ENCODE measurements at places on chromosomes 4 and X. TPM values are rescaled to one million over a fixed set of nuclear protein-coding genes. Genes with fewer than 3 reads are reported as not detected.

Gene CENPVL1
- not detected for total RNA-seq

Gene TBX22
- total RNA-seq, result not detected

Gene MRFAP1
- 264 TPM for total RNA-seq

Gene NDST3
- 0.09 TPM for total RNA-seq

Gene IGFBP7
- total RNA-seq, result 1,703 TPM

Gene CDKL2
- 15.9 TPM for total RNA-seq

Gene PPP1R2C
- not detected for total RNA-seq

Gene PITX2
- 3.2 TPM for total RNA-seq

Gene LIAS
- total RNA-seq, result 14.9 TPM

DNA sequence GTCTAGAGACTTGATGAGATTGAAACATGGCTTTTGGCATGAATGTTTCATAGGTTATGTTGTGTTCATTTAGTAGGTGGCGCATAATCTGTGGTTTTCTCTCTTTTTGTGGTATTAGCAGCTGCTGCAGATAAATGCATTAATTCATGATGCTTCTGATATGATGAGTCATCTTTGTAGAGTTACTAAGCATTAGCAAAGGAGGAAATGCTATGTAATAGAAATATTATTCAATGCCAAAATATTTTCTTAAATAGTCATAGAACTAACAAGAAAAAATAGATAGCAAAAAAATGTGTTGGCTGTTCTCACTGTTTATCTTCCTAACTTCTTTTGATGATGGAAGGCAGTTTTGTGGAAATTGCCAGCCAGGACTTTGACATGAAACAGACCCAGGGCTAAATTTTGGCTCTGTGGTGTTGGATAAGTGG lies 3.6 kb downstream of the ZXDB start:
- no peak for DNase-seq

DNA sequence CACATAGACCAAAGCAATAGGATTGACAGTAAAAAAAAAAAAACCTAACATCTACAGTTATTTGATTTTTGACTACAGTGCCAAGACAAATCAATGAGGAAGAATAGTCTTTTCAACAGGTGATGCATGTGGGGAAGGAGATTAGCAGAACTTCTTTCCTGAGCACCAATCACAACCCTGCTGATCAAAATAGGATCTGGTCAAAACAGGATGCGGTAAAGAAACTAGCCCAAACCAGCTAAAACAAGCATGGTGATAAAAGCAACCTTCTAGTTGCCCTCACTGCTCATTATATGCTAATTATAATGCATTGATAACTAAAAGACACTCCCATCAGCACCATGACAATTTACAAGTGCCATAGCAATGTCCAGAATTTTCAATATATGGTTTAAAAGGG lies 667.5 kb downstream of the GRXCR1 start:
- no peak for DNase-seq

DNA sequence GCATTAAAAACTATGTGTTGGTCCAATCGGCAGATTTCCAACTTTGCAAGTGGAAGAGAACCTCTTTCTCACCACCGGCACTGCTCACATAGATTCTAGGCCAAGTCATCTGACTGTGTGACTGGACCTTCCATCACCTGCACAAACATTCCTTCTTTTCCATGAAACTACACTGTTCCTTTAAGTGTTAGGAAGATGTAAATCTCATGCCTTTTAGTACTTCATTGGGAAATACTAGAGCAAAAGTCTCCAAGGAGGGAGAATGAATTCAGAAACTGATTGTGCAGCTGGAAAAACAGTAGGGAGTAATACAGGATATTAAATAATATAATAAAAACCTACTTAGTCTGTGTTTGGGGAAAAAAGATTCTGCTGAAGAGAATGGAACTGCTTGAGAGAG lies 238.2 kb downstream of the GPC3 start:
- DNase-seq, result no peak

GRCh38 chr4:7649741-7650531 lies 215.2 kb upstream of the PSAPL1 start:
- no peak for DNase-seq

- DNase-seq, result no peak
These were observed 92.6 kb upstream of the KDR start for GRCh38 chr4:55218041-55218440.

- DNase-seq, result no peak
These were observed 36.7 kb downstream of the DIAPH2 start for GRCh38 chrX:96721354-96721753.

DNA sequence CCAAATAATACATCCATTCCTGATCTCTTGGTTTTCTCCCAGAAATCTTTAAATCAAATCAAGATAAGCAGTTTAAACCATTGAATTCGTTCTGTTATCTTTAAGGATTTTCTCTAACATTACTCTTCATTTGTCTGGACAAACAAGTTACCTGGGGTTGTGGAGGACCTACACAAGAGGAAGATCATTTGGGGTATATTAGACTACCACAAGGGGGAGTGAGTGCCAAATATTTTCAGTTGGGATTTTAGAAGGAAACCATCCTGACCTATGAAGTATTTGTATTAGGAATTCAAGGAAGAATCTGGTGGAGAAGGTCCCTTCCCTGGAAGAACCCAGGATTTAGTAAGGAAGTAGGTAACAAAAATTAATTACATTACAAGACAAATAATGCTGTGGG lies 12.0 kb upstream of the DCHS2 start:
- no peak for DNase-seq

GRCh38 chr4:52111995-52112394 lies 60.9 kb downstream of the SPATA18 start:
- DNase-seq, result no peak

GRCh38 chrX:39367416-39367815 lies 566.2 kb downstream of the MID1IP1 start:
- DNase-seq, result no peak

DNA sequence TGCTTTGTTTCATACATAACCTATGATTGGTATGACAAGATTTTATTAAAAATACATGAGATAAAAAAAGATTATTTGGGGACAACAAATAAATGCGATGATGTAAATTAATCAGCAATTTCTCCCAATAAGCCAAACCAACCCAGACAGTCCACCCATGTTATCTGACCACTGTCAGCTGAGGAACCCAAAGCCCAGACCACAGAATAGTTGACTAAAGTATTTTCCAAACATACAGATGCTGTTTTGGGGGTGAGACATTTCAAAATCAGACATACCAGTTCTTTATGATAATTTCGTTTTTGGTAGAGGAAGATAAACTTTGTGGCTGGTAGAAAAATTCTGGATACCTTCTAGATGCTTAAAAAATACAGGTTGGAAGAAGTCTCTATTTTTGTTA lies 650.8 kb upstream of the FAM241A start:
- no peak for DNase-seq

DNA sequence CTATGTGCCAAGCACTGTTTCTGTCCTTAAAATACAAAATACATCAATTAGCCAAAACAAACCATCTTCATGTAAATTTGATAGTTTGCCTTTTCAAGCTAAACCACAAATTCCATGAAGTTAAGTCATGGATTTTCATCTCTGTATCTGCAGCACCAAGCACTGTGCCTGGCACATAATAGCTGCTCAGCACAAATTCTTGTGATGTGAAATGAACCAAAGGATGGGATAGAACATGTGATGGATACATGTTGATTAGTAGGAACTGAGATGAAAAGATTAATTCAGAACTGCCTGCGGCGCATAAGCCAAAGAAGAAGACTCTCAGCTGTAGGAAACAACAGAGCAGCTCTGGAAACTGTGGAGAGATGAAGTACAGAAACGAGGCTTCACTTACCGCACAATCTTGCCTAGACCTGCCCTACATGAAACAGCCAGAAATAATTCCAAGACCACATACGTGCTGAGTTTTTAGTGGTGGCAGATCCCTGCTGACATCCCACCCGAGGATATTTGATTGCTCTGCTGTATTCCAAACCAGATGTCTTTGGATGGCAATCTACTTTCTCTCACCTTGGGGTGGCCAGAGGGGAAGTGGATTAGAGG lies 40.9 kb upstream of the DCLK2 start:
- DNase-seq, result no peak

- peak; percentile 17 for DNase-seq
These were observed 111.0 kb downstream of the DHX15 start for GRCh38 chr4:24473309-24473721.

DNA sequence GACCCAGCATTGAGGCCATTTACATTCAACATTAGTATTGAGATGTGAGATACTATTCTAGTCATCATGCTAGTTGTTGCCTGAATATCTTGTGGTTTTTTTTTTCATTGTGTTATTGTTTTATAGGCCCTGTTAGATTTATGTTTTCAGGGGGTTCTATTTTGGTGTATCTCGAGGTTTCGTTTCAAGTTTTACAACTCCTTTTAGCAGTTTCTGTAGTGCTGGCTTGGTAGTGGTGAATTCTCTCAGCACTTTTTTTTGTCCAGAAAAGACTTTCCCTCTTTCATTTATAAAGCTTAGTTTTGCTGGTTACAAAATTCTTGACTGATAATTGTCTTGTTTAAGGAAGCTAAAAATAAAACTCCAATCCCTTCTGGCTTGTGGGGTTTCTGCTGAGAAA lies 115.5 kb downstream of the NPNT start:
- no peak for DNase-seq

GRCh38 chr4:5389756-5390310 lies 318.5 kb downstream of the EVC2 start:
- DNase-seq, result no peak

DNA sequence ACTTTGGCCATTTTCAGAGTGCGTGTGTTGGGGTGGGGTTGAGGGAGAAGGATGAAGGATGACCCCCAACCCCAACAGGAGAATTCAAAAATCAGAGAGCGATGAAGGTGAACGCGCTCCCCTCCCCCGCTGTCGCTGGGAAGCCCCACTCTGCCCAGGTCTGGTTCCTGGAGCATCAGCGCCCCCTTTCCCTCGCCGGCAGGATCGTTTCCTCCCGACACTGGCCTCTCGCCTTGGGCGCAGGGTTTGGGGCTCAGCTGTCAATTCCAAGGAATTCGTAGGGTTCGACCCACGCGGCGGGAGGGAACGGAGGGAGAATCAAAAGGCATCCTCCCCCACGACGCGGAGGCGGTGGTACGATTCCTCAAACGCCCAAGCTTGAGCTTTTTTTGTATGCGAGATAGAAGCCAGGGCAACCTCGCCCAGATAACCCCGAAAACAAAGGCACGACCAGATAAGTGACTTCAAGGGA lies 1.0 kb upstream of the PDGFRA start:
- peak; percentile 92 for DNase-seq

GRCh38 chrX:43868791-43869190 lies 13.5 kb downstream of the MAOB start:
- DNase-seq, result no peak

GRCh38 chr4:106297245-106298035 lies 18.6 kb downstream of the TBCK start:
- DNase-seq, result no peak

Data from kidney (tissue), 22 donors.